ENCODE measurements at places on chromosomes 3 and 15.

DNA sequence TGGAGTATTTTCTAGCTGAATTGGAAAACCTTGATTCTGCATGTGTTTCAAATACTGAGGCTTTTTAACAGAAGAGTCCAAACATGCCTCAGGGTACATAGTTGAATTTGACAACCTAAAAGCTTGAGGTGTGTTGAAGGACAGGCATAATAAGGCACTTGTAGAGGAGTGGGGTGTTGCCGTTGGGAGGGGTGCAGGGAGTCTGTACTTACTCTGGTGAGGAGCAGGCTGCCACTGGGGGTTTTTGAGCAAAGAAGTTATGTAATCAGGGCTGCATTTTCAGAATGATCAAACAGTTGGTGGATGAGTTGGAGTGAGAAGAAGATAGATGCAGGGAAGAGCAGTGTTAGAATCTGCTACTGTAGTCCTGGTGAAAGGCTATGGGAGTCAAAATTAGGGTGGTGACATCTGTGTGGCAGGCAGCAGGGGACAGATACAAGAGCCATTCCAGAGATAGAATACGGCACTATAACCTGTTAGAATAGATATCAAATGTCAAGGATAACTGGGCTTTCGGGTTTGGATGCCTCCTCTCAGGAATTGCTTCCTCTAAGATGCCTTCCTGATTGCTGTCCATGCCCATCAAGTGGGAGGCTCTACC lies 161.6 kb downstream of the GHSR start:
- no peak for DNase-seq

GRCh38 chr15:79455361-79455760 lies 23.2 kb downstream of the MINAR1 start:
- no peak for DNase-seq

DNA sequence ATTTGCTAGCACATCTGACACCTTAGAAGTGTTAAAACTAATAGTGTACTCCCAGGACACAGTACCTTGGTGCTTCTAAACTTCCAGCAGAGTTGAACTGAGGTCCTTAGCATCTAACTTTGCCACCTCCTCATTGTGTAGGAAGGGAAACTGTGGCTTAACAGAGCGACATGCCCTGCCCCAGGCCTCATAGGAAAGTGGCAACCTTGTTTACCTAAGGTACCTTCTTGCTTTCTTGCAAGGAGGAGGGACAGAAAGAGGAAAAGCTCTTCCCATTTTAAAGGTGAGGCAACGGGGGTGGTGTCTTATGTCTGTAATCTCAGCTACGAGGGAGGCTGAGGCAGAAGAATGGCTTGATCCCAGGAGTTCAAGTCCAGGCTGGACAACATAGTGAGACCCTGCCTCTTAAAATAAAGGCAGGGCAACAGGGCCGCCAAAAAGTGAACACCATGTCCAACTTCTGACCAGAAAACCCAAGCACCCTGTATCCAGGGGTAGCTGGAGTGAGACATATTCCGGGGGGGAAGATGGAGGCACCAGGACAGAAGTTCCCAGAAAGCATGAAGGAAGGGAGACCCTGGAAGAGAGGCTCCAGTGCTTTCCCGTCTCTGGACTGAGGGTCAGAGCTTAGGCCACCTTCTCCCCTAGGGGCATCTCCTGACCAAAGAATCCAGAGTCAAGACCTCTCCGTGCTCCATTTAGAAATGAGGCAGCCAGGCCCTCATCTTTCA lies 540 bp upstream of the KLHL40 start:
- no peak for DNase-seq

- DNase-seq: no peak
Measured at GRCh38 chr15:87638554-87639083, 617.9 kb downstream of the NTRK3 start.

DNA sequence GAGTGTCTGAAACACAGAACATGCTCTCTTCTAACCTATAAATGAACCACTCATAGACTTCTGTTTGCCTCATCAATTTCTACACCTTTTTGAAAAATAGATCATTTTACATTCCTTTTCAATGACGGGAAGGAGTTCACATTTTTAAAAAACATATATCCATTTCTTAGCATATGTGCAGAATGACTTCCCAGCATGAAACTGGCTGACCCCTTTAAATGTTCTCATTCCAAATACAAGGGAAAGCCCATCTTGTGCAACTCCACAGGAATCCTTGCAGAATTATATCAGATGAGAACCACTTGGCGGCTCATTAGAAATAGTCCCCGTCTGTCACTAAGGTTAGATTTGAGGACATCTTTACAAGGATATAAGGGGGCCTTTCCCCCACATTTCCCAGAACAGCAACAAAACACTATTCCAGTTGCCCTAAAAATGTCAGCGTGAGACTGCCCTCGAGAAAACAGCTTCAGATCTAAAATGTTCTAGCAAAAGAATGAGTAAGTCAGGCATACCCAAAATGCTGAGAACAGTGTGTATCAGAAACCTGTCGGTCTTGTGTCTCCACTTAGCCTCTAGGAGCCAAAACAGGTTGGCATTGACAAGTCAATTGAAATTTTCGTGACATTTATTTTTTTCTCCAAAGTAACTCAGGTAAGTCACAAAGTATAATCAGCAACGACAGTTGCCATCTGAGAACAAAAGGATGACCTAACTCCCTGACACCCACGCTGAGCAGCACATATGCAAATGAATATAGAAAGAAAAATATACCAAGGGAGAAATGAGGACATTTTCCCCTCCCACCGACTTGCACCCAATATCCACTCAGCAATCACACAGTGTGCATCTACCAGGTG lies 63.1 kb downstream of the FOXP1 start:
- DNase-seq: no peak

All from stimulated activated CD4-positive, alpha-beta T cell treated with anti-CD3 and anti-CD28 coated beads, TNF-alpha, amount 100 ng/mL, for 1 hour (primary cell).